ENCODE measurements at places on chromosomes 1 and 21. TPM values are rescaled to one million over a fixed set of nuclear protein-coding genes. Genes with fewer than 3 reads are reported as not detected.

Gene RCSD1
- total RNA-seq, result 15.0 TPM

Gene CYP4X1
- 0.56 TPM for total RNA-seq

Gene CASZ1
- total RNA-seq, result 1.6 TPM

Gene TRIM45
- total RNA-seq, result 0.59 TPM

Data from liver (tissue), 10 donors.